ENCODE measurements at places on chromosomes 5 and 9. TPM values are rescaled to one million over a fixed set of nuclear protein-coding genes. Genes with fewer than 3 reads are reported as not detected.

DNA sequence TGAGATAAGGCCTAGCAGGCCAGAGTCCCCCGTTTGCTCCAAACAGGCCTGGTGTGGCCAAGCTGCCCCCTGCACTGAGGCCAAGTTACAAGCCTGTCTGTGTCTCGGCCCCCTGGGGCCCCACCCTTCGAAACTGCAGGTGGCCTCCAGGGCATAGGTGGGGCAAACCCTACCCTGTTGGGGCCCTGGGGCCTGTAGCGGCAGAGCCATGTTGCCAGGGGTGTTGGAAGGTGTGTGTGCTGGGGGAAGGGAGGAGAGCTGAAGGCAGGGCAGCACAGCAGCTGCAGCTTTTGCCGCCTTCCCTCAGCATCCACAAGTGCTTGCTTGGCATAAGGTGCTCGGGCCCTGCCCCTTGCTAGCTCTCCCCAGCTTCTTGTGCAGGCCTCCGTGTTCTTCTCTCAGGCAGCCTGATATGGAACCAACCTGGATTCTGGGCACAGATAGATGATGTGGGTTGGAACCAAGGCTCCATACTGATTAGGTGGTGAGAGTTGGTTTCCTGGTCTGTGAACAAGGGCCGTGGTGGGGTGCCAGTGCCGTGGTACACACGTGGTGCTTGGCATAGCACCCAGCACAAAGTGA, 12.7 kb downstream of the IRF1 start:
- H3K27me3 ChIP-seq = no peaks in the 10 kb centered on the region
- no peaks in the 10 kb centered on the region for H3K36me3 ChIP-seq
- H3K27ac ChIP-seq = peak overlapping the region; percentile 81
- no peak overlapping the region for H3K4me3 ChIP-seq

GRCh38 chr5:149049371-149049781, 13.5 kb downstream of the SH3TC2 start:
- no peaks in the 10 kb centered on the region for H3K36me3 ChIP-seq
- H3K27me3 ChIP-seq = no peaks in the 10 kb centered on the region
- peaks cover 13% of the 10 kb centered on the region for H3K4me1 ChIP-seq
- no peak for DNase-seq
- H3K27ac ChIP-seq = no peak overlapping the region

DNA sequence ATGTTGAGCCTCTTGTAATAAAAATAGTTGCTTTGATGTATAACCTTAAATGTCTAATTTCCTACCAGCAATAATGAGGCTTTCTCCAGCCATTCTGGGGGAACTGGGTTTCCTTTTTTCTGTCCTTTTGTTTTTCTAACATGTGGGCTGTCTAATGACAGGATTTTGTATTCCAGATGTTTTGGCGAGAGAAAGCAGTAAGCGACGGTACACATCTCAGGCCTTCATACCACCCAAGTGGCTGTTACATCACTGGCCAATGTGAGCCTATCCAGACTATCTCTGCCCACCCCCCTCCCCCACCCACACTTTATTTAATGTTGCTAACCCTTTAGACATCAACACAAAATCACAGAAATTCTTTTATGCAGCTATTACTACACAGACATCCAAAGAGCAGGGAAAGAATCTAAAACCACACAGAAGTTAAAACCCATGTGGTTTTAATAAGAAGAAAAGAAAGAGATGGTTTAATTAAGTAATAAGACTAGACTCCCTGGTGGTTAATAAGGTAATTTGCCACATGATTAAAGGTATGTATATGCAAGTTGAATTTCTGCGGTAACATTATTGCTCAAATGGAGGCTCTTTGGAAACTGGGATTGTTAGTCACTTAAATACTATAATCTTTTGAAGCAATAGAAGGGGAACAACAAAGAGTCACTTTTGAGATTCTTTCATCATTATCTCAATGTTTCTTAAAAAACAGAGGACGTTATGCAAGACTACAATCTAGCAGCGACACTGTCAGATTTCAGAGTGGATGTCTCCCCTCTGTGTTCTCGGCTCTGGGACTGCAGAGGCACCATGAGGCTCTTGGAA, 365.1 kb downstream of the ENC1 start:
- peak overlapping the region; percentile 42 for H3K27ac ChIP-seq
- H3K4me1 ChIP-seq = no peaks in the 10 kb centered on the region
- H3K36me3 ChIP-seq = no peaks in the 10 kb centered on the region
- no peaks in the 10 kb centered on the region for H3K27me3 ChIP-seq

Gene CD14
- total RNA-seq = 86.0 TPM

- no peak overlapping the region for H3K27ac ChIP-seq
- peaks cover 14% of the 10 kb centered on the region for H3K27me3 ChIP-seq
- H3K4me3 ChIP-seq = peak overlapping the region; percentile 58
- peaks cover 31% of the 10 kb centered on the region for H3K4me1 ChIP-seq
- H3K36me3 ChIP-seq = no peaks in the 10 kb centered on the region
Observed at GRCh38 chr9:96022445-96023051, 147.1 kb downstream of the ERCC6L2 start.

DNA sequence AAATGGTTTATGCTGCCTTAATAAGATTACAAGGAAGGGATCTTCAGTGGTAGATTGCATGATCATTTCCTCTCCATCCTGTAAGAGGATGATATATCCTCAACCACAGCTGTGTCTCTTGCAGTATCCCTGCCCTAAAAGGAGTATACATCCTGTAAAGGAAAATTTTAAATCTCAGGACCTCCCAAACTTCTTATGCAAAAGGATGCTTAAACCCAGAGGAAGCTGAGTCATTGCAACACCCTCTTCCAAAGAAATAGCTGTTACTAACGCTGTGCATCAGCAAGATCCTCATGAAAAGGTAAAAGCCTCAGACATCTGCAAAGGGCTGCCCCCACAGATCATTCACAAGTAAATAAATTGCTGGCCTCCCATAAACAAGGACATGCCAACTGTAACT, 599.0 kb downstream of the PRELID2 start:
- no peak for DNase-seq
- no peaks in the 10 kb centered on the region for H3K27me3 ChIP-seq
- no peak overlapping the region for H3K27ac ChIP-seq
- H3K4me1 ChIP-seq = no peaks in the 10 kb centered on the region

Gene C5orf58
- total RNA-seq = not detected

- H3K4me3 ChIP-seq = peak overlapping the region; percentile 60
- peak; percentile 83 for DNase-seq
- no peaks in the 10 kb centered on the region for H3K36me3 ChIP-seq
Observed at GRCh38 chr5:77076961-77077828, 9.9 kb downstream of the ZBED3 start.

GRCh38 chr5:134749415-134749814, 9.2 kb upstream of the DDX46 start:
- no peak overlapping the region for H3K27ac ChIP-seq
- H3K36me3 ChIP-seq = no peaks in the 10 kb centered on the region
- no peak for DNase-seq
- H3K4me3 ChIP-seq = no peak overlapping the region

Gene ZNF300
- total RNA-seq = 3.5 TPM

GRCh38 chr5:132100672-132101261, 27.2 kb downstream of the CSF2 start:
- no peak for DNase-seq
- no peaks in the 10 kb centered on the region for H3K36me3 ChIP-seq
- H3K27ac ChIP-seq = no peak overlapping the region
- no peaks in the 10 kb centered on the region for H3K27me3 ChIP-seq

- no peaks in the 10 kb centered on the region for H3K4me1 ChIP-seq
- DNase-seq = no peak
- H3K36me3 ChIP-seq = no peaks in the 10 kb centered on the region
- H3K4me3 ChIP-seq = no peak overlapping the region
- no peaks in the 10 kb centered on the region for H3K27me3 ChIP-seq
- no peak overlapping the region for H3K27ac ChIP-seq
Observed at GRCh38 chr5:4817767-4818166, 322.4 kb upstream of the ADAMTS16 start.

DNA sequence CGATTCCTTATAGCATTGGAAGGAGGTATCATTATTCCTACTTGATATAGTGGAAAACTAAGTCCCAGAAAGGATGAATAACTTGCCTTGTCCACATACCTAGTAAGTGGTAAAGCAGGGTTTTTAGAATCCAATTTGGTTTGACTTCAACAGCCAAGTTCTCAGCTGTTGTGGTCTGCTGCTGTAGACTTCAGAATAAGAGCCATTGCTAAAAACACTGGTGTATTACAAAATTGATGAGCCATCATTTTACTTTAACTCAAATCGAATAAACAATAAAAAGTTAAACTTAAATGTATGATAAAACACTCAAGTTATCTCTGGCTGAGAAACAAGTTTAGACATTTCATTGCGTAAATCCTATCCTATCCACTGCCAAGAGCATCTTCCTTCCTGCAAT, 610.8 kb downstream of the TLE1 start:
- no peaks in the 10 kb centered on the region for H3K36me3 ChIP-seq
- no peak overlapping the region for H3K27ac ChIP-seq
- peaks cover 18% of the 10 kb centered on the region for H3K4me1 ChIP-seq
- DNase-seq = no peak
- H3K27me3 ChIP-seq = no peaks in the 10 kb centered on the region
- H3K4me3 ChIP-seq = no peak overlapping the region

DNA sequence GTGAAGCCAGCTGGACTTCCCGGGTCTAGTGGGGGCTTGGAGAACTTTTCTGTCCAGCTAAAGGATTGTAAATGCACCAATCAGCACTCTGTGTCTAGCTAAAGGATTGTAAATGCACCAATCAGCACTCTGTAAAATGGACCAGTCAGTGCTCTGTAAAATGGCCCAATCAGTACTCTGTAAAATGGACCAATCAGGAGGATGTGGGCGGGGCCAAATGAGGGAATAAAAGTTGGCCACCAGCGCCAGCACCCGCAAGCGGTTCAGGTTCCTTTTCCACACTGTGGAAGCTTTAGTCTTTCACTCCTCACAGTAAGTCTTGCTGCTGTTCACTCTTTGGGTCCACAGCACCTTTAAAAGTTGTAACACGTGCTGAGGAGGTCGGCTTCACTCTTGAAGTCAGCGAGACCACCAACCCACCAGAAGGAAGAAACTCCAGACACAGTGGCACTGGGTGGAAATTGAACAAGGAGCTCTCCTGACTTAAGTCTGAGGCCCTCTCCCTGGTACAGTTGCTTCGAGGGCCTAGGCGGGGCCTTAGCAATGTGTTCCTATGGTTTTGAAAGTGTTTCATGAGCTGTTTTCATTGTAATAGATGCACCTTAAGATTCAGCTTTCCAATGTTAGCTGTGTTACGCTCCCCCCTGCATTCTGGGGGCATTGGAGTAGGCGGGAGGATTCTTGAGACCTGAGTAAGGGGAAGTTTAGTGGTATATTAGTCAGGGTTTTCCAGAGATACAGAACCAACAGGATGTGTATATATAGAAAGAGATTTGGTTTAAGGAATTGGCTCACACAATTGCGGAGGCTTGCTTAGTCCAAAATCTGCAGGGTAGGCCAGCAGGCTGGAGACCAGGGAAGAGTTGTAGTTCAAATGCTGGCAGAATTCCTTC, 21.5 kb upstream of the MYO10 start:
- no peaks in the 10 kb centered on the region for H3K27me3 ChIP-seq
- no peak overlapping the region for H3K27ac ChIP-seq
- H3K36me3 ChIP-seq = no peaks in the 10 kb centered on the region
- no peak overlapping the region for H3K4me3 ChIP-seq
- no peak for DNase-seq
- H3K4me1 ChIP-seq = no peaks in the 10 kb centered on the region

- H3K4me1 ChIP-seq = no peaks in the 10 kb centered on the region
- no peak for DNase-seq
- no peak overlapping the region for H3K27ac ChIP-seq
- no peaks in the 10 kb centered on the region for H3K36me3 ChIP-seq
- no peaks in the 10 kb centered on the region for H3K27me3 ChIP-seq
Observed at GRCh38 chr5:11599499-11599898, 304.7 kb downstream of the CTNND2 start.

Gene CDKN2A
- 6.1 TPM for total RNA-seq

Data from sigmoid colon (tissue), 7 donors.